SK-N-MC (cell line): ENCODE measurements at places on chromosomes 5 and 9.

DNA sequence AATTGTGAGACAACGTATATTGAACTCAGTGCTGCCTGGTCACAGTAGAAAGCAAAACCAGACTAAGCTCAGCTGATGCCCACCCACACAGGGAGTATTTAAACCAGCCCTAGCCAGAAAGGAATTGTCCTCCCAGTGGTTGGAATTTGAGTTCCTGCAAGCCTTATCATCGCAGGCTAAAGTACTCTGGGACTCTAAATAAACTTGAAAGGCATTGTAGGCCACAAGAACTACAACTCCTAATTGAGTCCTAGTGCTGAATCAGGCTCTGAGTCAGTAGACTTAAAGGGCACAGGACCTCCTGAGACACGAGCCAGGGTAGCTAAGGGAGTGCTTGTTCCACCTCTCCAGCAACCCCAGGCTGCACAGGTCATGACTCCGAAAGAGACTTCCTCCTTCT lies 171.4 kb downstream of the MCTP1 start:
- DNase-seq: no peak

DNA sequence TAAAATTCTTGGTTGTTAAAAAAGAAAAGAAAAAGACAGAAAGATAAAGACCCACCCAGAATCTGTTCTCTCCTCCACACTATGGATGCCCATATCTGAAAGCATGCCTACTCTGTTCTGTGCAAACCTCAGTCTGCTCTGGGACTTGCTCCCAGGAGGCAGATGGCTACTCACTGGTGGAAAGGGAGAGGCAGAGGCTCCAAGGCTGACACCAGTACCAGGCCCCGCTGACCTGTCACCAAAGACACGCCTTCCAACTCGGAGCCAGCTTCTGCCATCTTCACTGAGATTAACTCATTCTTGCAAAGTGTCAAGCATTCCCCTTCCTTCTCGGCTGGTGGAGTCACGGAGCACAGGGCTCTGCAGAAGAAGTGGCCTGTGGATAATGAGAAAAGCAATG lies 21.6 kb downstream of the SH3TC2 start:
- no peak for DNase-seq

DNA sequence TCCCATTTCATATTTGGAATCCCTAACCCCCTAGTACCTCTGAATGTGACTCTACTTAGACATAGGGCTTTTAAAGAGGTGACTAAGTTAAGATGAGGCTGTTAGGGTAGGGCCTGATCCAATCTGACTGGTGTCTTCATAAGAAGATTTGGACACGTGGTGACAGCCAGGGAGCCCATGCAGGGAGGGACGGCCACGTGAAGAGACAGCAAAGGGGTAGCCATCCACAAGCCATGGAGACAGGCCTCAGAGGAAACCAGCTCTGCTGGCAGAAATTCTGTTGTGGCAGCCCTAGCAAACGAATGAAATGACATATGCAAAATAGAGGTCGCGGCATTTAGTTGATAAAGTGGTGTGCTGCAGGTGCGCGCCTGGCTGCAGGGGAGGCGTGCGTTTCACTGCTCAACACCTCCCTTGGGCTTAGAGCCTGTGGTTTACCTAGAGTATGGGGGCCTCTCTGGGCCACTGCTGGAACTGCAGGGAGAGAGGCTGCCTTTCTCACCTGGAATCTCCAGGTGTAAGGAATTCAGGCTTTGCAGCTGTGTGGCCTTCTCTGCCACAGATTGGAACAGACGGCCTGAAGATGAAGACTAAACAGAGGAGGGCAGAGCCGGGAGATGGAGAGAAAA lies 7.1 kb upstream of the AFAP1L1 start:
- no peak for DNase-seq

DNA sequence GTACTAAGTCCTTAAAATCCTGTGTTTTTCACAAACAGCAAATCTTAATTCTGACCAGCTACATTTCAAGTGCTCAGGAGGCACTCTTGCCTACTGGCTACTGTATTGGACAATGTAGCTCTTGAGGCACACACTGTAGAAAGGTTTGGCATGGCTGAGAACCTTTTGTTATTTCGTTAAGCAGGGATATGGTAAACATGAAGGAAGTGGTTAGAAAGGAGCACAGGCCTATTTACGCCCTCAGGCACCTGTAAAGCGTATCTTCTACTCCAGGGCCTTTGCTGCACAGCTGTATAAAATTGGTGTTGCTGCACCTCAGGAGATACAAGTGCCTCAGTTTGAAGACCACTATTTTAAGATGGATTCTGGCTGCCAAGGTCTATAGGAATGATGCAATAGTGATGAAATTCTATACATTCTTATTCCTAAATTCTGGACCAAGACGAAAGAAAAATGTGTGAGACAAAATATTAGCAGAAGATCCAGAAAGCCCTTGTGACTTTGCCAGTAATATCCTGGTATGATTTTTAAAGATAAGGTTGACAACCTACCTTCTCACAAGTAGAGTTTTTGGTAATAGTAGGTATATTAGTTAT lies 9.3 kb upstream of the OTULIN start:
- no peak for DNase-seq

DNA sequence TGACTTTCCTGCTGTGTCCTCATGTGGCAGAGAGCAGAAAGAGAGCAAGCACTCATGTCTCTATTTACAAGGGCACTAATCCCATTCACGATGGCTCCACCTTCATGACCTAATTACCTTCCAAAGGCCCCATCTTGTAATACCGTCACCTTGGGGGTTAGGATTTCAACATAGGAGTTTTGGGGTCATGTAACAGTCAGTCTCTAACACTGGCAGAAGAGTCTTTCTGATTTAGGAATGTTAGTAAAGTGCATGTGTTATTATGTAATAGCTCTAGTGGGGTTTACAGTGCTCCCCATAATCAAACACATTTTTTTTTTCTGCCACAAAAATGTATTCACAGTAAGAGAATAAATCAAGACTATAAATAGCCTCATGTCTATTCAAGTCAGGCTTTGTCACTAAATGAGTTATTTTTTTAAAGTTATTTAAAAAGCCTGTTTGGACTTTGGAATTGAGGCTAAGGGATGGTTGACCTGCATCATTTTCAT lies 19.1 kb downstream of the GALNT10 start:
- no peak for DNase-seq

DNA sequence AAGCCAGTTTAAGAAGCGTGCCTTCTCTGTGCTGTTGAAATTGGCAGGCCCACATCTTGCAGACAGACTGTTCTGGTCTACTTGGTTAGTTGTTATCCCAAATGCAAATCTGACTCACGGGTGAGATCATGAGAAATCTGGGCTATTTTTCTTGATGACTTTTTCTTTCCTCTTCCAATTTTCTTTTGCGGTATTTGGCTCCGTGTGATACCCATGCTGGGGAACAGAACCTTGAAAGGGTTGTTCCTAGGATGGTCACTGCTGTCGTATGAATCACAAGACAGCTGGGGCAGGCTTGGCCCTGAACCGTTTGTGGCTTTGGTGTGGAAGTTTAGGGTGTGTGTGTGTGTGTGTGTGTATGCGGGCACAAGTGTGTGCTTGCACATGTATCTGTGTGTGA lies 24.6 kb downstream of the PDZD2 start:
- no peak for DNase-seq

- DNase-seq: no peak
These were observed 131.4 kb upstream of the IRX4 start for GRCh38 chr5:2014058-2014610.

DNA sequence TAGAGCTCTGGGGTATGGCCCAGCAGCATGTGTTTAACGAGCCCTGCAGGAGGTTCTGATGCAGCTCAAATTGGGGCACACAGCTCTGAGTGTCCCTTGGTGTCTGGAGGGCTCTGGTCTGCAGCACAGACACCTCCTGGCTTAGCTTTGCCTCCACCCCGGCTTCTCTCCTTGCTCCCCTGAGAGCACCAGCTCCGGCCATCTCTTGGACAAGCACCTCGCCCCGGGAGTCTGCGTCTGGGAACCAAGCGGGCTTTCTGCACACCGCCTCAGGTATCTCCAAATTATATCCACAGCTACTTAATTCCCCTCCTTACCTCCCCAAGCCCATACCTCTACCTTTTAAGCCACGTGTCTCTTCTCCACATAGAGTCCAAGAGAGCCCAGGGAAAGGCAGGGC lies 83.7 kb upstream of the IRX4 start:
- no peak for DNase-seq

- DNase-seq: no peak
These were observed 253.5 kb downstream of the AOPEP start for GRCh38 chr9:94979904-94980507.

DNA sequence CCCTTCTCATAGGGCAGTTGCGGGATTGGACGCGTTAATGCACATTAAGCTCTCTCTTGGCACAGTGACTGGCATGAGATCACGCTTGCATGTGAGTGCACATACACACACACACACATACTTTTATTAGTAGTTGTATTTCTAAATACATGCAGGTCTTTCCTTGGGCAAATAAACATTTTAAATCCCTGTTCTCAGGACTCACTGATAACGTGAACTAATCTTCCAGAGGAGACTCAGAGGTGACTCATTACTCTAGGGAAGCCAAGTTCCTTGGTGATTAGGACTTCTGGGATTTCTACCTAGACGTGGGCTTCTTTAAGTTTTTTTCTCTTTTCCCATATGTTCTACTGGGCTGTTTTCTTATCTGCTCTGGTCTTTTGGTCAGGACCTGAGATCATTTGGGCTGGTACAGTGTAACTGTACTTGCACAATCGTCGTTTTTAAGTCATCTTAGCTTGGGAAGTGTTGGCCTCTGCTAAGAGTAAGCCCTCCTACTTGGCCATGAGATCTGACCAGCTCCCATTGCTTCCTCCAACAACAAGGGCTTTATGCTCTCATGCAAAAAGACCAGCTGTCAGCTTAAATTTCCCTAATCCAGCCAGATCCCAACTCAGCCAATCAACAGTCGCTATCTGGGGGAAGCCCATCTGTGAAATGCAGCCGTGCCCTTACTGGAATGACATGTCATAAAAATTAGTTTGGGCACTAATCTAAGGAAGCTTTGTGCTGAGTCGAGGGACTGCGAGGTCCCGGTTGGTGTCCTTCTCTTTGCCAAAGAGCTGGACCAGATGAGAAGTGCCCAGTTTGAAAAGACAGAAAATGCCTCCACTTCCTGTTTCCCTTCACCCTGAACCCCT lies 176.4 kb upstream of the ANKRD55 start:
- no peak for DNase-seq

GRCh38 chr5:31966936-31967335 lies 207.2 kb downstream of the GOLPH3 start:
- no peak for DNase-seq

DNA sequence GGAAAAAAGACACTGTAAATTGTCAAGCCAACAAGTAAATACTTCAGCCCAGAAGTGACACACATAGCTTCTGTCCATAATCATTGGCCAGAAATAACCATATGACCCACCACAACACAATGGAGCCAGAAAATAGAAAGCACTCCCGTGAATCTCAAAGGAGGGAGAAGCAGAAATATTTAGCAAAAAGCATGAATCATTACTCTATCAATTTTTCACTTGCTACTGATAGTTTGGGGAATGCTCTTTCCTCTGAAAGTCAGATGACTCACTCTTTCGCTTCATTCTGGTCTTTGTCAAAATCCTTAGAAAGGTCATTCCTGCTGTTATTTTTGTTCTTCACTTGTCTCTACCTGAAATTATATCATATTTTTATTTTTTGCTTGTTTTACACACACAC lies 312.6 kb downstream of the TMEM232 start:
- DNase-seq: no peak

GRCh38 chr9:75692309-75692708 lies 198.2 kb upstream of the PCSK5 start:
- DNase-seq: no peak

- no peak for DNase-seq
These were observed 1.4 kb downstream of the NDUFA8 start for GRCh38 chr9:122158202-122158601.
